ENCODE measurements at places on chromosomes 11 and 22.

GRCh38 chr11:14186046-14186775 is 172.8 kb downstream of the RRAS2 start:
- DNase-seq, result no peak

DNA sequence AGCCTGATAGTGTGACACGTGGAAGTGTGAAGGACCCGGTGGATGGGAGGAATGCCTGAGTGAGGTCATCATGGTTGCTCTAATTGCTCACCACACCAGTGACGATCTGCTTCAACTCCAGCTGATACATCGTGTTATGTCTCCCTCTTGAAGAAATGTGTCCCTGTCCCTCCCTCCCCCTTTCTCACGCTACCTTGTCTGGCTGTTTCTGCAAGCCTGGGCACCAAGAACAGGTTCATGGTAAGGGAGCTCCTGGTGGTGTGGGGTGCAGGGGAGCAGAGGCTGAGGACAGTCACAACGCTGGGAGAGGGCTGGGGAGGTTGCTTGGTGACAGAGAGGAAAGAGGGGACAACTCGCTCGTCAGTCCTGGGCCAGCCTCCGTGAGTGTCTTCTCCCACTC is 413.4 kb downstream of the SOX6 start:
- no peak for DNase-seq

- no peak for DNase-seq
Observed at GRCh38 chr11:18280438-18281045, 14.5 kb downstream of the SAA1 start.

DNA sequence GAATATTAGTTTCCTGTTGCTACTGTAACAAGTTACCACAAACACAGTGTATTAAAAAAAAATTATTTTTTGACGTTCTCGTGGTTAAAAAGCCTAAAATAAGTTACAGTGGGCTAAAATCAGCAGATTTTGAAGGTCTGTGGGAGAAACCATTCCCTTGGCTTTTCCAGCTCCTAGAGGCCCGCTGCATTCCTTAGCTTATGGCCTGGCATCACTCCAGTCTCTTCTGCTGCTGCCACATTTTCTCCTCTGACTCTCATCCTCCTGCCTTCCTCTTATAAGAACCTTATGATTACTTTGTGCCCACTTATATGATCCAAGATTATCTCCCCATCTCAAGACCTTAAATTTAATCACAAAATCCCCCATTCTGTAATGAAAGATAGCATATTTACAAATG is 392.7 kb downstream of the GUCY1A2 start:
- no peak for DNase-seq

- no peak for DNase-seq
Observed at GRCh38 chr11:14203321-14203720, 155.7 kb downstream of the RRAS2 start.

GRCh38 chr22:49179886-49180682 is 647.6 kb downstream of the BRD1 start:
- no peak for DNase-seq

GRCh38 chr11:1859004-1859403 is 6.1 kb downstream of the LSP1 start:
- DNase-seq, result no peak

Data from nucleus accumbens (tissue), 56 donors.